AG04450 (cell line): ENCODE measurements at places on chromosomes 2 and 18. TPM values are rescaled to one million over a fixed set of nuclear protein-coding genes. Genes with fewer than 3 reads are reported as not detected.

The MERTK gene
- polyA plus RNA-seq = 0.84 and 0.91 TPM in 2 replicates

The ST8SIA5 gene
- polyA plus RNA-seq = not detected in 2 replicates

The KCNG2 gene
- polyA plus RNA-seq = 0.38 and 0.57 TPM in 2 replicates

The NYAP2 gene
- polyA plus RNA-seq = not detected in 2 replicates

The UPP2 gene
- not detected in 2 replicates for polyA plus RNA-seq

The TMEM169 gene
- 0.16 and 0.35 TPM in 2 replicates for polyA plus RNA-seq

The MC4R gene
- polyA plus RNA-seq = 0.06 TPM in 1 of 2 replicates, not detected in the other

The CCDC148 gene
- 0.12 and 0.22 TPM in 2 replicates for polyA plus RNA-seq

The TRABD2A gene
- polyA plus RNA-seq = 30.2 and 32.8 TPM in 2 replicates

The EIF4E2 gene
- polyA plus RNA-seq = 40.5 and 47.7 TPM in 2 replicates

The STPG4 gene
- polyA plus RNA-seq = 0.05 and 0.14 TPM in 2 replicates

The CYBRD1 gene
- polyA plus RNA-seq = 115 and 157 TPM in 2 replicates

The GBX2 gene
- polyA plus RNA-seq = not detected in 2 replicates

The CAB39 gene
- 60.1 and 72.7 TPM in 2 replicates for polyA plus RNA-seq

The CCL20 gene
- 0.11 TPM in 1 of 2 replicates, not detected in the other for polyA plus RNA-seq

The DSC2 gene
- not detected in 2 replicates for polyA plus RNA-seq

The IL1RL2 gene
- 0.37 and 0.72 TPM in 2 replicates for polyA plus RNA-seq

The PHLPP1 gene
- 4.6 and 5.6 TPM in 2 replicates for polyA plus RNA-seq

The EPB41L5 gene
- polyA plus RNA-seq = 14.8 and 17.1 TPM in 2 replicates
